ENCODE measurements at places on chromosomes 5 and 9.

DNA sequence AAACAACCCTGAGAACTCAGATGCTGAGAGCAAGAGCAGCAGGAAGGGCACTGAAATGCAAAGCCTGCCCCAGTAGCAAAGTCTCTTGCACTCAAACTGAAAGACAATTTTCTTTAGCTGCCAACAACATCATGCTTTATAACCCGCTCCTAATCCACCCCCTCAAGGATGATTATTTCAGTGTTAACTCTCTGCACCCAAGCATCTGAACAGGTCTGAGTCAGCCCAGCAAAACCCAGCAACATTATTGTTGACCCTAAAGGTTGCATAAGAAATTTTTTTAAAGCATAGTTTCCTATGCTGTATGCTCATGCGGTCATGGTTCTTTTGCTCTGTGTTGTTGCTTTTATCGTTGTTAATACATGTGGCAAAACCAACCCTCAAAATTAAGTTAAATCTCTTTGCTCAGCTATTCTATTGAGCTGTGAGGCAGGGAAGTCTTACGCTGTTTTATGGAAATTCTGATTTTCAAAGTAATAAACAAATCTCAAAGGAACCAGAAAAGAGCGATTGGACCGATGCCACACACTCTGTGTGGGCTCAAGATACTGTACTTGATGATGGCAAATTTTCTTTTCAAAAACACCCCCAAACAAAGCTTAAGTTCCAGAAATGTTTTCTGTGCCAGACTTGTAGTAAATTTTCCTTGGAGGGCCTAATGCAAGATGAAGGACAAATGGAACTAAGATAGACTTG is 440.6 kb upstream of the MPDZ start:
- DNase-seq: peak; percentile 59

DNA sequence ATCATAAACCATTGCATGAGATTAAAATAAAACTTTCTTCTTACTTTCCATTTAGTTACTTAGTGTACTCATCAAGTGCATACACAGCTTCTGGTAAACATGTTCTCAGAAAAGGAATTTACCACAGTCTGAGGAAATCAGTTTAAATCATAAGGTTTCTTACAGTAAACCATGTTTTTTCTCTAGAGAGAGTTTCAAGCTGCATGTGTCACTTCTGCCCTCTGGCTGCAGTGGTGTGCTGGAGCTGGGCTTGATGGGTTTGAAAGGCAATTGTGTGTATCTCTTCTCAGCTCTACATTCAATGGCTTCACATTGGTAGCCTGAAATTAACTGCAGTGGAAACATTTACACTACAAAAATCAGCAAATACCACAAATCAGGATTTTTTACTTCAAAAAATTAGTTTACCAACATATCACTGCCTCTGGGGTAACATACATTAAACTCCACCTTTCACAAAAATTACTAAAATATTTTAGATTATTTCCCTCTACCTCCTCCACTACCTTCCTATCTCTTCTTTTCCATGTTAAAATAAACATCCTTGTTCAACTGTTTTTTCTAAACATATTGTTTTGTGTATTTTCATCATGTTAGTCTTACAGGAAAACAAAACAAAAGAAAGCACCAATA is 414.3 kb downstream of the ANXA1 start:
- DNase-seq: peak; percentile 4

DNA sequence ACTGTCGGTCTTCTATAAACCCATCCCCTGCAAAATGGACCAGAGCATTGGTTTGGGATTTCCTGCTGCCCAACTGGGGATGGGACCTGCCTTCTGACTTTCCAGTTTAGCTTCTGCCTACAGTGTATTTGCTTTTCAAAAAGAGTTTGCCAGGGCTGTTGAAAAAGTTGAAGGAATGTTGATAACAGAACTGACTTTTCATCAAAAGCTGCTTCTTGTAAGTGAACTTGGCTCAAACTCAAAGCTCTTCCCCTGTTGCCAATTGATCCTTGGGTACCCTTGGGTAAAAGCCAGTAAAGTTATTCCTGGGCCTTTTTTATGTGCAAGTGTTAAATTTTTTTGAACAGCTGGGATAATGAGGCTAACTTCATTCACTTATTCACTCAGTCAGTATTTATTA is 142.9 kb upstream of the SLC30A5 start:
- no peak for DNase-seq

GRCh38 chr5:145689235-145689634 is 145.9 kb downstream of the PRELID2 start:
- no peak for DNase-seq

DNA sequence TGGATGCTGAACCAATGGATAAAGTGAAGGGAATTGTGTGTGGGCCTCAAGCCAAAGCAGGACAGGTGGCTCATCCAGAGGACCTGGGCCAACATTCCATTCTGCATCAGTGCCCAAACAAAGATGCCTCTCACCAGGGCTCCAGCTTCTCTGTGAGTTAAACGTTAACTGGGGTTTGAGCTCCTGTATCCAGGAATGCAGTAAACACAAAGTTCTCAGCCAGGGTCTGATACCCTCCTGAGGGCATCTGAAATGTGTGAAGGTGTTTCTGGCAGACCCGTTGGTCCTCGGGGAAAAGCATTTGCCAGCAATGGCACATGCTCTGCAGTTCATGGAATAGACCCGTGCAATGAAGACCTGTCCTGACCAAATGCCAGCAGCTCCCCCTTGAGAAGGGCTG is 33.9 kb upstream of the AOPEP start:
- no peak for DNase-seq

DNA sequence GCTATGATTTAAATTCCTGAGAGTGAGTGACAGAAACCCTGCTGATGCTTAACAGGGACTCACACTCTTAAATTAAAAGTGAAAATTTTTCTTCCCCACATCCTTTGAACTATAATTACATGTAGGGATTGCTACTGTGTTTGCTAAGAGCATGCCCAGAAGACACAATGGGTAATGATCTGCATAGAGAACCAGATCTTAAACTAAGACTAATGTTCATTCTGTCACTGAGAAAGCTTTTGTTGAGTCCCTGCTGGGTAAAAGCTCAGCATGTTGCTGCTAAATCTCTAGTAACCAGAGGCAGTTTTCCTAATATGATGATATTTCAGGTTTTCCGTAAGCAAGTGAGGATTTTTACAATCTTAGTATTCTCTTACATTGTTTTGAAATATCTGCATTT is 424.8 kb upstream of the SMC2 start:
- DNase-seq: no peak

DNA sequence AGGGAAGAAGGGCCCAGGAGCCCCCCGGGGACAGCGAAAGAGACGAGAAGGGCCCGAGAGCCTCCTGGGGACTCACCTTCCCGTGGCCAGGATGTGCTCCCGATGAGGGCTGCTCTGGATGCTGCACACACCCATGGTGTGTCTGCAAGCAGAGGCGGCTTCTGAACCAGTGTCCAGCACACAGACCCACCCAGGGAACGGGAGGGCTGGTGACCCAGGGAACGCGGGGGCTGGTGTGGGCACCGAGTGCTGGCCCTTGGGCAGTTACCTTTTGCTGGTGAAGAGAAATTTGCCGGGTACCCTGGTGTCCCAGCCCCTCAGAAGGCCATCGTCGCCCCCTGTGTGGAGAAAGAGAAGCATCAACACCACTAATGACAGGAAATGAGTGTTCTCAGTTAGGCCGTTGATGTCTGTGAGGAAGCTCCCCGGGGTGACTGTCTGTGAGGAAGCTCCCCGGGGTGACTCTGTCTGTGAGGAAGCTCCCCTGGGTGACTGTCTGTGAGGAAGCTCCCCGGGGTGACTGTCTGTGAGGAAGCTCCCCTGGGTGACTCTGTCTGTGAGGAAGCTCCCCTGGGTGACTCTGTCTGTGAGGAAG is 13.2 kb downstream of the MRPL41 start:
- no peak for DNase-seq

DNA sequence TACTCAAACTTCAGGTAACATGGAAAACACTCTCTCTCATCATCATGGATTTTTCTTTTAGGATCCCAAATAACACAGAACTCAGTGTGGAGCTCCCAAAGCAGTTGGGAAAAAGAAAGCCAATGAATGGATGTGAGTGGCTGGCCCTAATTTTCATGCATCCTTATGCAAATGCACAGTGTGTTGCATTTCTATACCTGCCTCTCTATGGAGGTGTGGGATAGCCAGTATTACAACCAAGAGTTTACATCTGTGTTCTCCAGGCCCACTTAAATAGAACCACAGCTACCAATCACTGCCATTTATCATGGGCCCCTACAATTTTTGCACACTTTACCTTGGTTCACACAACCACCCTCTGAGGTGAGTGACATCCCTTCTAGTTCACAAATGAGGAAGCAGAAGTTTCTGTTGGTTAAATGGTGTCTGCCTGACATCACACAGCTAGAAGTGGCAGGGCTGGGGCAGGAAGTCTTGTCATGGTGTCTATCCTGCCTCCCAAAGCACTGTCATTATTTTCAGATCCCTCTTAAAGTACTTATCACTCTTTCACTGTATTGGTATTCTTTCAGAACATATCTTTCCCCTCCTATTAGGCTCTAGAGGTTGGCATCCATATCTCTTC is 17.3 kb downstream of the MAMDC2 start:
- DNase-seq: no peak

DNA sequence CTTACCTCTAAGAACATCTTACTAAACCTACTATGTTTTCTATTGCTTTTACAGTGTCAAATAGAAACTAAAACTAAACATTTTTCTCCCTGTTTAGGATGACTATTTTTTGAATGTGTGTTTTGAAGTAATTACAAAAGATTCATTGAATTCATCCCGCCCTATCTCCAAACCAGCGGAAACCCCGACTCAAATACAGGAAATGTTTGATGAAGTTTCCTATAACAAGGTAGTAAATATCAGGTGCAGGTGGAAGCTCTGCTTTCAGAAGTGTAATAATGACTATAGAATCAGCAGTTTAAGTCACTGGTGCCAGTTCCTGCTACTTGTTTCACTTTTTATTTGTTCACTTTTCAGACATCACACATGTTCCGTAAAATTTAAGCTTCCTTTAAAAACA is 20.0 kb downstream of the ERAP2 start:
- DNase-seq: no peak

- DNase-seq: no peak
These were observed 246.6 kb upstream of the IRX2 start for GRCh38 chr5:2998106-2998505.

DNA sequence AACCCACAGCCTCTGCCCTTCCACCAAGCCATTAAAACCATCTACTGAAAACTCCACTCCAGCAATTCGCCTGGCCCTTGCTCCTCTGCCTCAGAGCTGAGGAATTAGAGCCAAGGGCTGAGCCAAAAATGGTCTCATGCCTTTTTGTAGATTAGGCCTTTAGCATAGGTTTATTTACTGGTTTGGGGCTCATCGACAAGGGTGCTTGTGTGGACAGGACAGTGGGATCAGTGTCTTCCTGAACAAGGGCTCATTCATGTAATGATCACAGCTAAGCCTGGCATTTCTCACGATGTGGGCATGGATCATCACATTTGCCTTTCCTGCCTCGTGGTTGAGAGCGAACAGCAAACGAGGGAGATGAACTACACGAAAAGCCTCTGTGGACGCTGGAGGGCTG is 59.2 kb upstream of the PHF24 start:
- DNase-seq: no peak
